CD4-positive, alpha-beta T cell treated with Interleukin-15 for 1 hour (primary cell): ENCODE measurements at places on chromosomes 7 and 10.

DNA sequence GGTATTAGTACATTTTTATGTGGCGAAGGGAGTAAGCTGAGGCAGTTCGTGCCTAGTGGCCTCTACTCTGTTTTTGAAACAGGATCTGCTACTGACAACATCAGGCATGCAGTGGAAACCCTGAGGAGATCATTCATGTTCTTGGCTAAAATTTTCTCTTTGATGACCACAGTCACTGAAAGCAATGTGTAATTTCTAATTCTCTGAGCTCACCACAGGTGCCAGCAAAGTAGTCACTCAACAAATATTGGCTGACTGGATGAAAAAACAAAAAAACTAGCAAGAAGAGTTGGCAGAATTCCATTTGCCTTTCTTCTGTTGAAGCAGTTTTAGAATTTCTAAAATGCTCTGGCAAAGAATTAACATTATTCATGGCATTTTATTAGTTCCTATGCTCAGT lies 176.5 kb upstream of the KCTD7 start:
- DNase-seq, result no peak

DNA sequence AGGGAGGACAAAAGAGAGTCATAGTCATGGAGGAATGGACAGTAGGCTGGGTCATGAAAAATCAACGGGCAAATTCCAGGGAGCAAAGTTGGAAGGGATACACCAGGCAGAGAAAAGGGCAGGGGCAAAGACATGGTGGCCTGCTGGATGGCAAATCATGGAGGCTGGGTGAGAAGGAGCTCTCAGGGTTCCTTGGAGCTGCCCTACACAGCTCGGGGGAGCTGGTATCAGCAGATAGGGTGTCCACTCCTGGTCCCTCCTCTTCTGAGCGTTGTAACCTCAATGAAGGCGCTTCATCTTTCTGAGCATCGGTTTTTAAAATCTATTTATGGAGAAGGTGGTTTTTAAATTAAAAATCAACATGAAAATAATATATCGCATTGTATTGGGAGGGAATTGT lies 27.9 kb upstream of the EIF5AL1 start:
- DNase-seq, result no peak

DNA sequence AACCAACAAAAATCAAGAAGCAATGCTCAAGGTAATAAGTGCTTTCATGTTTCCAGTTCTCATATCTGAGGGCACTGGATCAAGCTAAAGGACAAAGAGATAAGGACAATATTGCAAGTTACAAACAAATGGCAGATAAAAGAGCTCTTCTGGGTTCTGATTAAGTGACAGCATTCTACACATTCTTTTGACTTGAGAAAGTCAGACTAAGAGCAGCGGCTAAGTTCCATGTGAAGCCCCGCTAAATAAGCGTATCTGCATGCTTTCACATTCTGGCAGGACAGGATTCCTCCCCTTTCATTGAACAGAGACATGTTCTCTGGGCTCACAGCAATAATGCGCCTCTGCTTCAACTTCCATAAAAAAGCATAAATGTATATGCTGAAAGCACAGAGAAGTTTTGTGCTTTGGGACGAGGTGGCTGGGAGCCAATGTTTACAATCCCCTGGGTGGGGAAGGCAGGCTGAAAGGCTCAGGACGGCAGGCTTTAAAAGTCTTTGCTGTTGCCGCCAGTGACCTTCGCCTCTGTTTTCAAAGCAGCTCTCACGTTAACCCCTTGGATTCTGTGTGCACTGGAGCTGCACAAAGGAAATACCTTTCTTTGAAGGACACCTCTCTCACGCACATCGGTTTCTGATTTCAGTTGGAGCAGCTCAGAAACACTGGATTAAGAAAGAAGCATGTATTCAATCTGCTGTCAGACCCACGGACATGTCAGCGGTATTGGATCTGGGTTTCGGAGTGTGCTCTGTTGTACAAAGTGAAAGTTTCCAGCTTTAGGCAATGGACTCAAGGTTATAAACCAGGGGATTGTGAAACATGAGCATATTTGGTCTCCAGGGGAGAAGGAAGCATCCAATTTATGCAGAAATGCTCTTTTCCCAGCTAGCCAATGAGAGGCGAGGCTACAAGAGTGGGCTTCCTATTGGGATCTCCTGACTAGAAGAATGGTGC lies 105.4 kb upstream of the FAM133B start:
- DNase-seq, result no peak

- DNase-seq, result no peak
Observed at GRCh38 chr7:22651534-22652243, 75.3 kb upstream of the IL6 start.

- no peak for DNase-seq
Observed at GRCh38 chr10:20694296-20694695, 202.8 kb downstream of the NEBL start.

- no peak for DNase-seq
Observed at GRCh38 chr10:2137549-2138174, 400.3 kb upstream of the ADARB2 start.
